ENCODE measurements at places on chromosomes 2 and 18.

GRCh38 chr18:38923126-38923525, 1357.5 kb upstream of the CELF4 start:
- no peak for DNase-seq

GRCh38 chr2:239767021-239767905, 257.9 kb downstream of the NDUFA10 start:
- DNase-seq: no peak

- DNase-seq: no peak
Measured at GRCh38 chr2:241617431-241618154, 19.4 kb downstream of the THAP4 start.

GRCh38 chr2:144137705-144138428, 382.1 kb downstream of the ZEB2 start:
- no peak for DNase-seq

GRCh38 chr2:96872591-96873349, 2.9 kb upstream of the SEMA4C start:
- DNase-seq: no peak

GRCh38 chr2:75208738-75209137, 9.4 kb upstream of the TACR1 start:
- DNase-seq: no peak

- no peak for DNase-seq
Measured at GRCh38 chr2:238518821-238519186, 92.1 kb downstream of the ASB1 start.

DNA sequence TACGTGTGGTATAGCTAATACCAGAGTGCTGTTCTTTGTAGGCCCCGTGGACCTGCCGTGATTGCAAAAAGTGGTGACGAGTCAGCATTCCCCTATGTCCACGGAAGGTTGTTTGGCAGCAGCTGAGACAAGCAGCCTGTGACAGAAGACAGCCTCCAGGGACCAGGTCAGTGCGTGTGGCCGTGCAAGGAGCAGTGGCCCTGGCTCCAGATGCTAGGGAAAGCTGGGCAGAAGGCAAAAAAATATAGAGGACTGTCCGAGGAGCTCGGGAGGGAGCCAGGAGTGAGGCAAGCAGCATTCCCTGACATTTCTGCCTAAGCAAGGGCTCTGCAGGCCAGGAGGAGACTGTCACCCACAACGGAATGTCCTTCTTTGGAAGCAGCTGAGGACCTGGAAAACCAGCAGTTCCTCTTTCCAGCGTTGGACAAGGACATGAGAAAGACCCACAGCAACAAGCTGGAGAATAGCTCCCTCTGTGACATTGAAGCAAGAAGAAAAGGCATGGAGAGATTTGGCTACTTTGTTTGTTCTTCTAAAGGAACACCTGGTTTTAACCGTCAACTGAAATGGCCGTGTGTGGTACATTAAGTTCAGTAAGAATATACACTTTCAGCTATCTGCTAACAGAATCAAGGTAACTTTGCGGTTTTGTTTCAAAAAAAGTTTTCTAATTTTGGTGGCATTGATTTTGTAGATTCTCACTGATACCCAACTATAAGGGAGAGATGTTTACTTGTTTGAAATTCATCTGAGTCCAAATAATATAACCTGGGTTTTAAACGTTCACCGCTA, 58.3 kb downstream of the NPAS2 start:
- no peak for DNase-seq

GRCh38 chr2:74959106-74959751, 786 bp downstream of the POLE4 start:
- no peak for DNase-seq

- no peak for DNase-seq
Measured at GRCh38 chr2:151758744-151759143, 24.5 kb upstream of the NEB start.

GRCh38 chr2:240745962-240746361, 54.3 kb downstream of the AQP12A start:
- DNase-seq: no peak

DNA sequence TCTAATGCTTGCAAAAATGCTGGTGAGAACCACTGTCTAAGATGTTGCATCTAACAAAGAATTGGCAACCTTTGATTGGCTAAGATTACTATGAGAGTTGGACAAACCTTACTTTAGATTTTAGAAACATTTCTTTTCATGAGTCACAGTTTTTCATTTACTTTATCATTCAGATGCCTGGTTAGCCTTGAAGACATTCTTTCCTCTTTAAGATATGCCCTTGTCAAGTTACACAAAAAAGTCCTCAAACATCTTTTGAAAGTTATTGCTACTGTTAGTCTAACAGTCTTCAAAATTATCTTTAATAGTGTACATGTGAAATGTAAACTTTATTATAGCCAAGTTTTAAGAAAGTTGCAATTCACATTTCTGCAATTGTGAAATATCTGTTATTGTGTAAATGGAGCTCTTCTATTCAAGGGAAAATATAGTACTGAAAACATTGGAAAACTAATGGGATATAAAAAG, 276.3 kb downstream of the RND3 start:
- no peak for DNase-seq

GRCh38 chr18:9960258-9960904, 46.6 kb downstream of the VAPA start:
- DNase-seq: no peak

DNA sequence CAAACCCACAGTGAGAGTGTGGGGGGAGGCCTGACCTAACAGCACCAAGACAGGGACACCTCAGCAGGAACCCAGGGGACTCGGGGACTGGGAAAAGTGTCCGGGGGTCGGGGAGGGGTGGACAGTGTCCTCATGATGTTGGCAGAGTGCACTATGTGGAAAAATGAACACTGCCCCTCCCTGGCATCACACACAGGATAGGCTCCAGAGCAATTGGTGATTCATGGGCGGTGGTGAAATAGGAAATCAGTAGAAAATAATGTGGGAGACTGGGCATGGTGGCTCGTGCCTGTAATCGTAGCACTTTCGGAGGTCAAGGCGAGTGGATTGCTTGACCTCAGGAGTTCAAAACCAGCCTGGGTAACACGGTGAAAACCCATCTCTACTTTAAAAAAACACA, 3.6 kb upstream of the ANO7 start:
- no peak for DNase-seq

Data from esophagus squamous epithelium (tissue), 5 donors.